ENCODE measurements at places on chromosomes 11 and 22.

GRCh38 chr22:37160027-37160426 lies 10.3 kb upstream of the IL2RB start:
- no peak for DNase-seq

DNA sequence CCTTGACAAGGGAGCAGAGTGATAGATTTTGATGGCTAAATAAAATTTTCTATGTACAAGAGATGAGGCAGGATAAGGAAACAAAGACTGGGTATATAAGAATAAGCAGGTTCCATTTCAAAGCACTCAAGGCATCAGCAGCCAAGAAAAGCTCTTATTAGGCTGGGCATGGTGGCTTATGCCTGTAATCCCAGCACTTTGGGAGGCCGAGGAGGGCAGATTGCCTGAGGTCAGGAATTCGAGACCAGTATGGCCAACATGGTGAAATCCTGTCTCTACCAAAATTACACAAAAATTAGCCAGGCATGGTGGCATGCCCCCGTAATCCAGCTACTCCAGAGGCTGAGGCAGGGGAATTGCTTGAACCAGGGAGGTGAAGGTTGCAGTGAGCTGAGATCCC lies 563.4 kb upstream of the CCDC179 start:
- DNase-seq, result no peak

DNA sequence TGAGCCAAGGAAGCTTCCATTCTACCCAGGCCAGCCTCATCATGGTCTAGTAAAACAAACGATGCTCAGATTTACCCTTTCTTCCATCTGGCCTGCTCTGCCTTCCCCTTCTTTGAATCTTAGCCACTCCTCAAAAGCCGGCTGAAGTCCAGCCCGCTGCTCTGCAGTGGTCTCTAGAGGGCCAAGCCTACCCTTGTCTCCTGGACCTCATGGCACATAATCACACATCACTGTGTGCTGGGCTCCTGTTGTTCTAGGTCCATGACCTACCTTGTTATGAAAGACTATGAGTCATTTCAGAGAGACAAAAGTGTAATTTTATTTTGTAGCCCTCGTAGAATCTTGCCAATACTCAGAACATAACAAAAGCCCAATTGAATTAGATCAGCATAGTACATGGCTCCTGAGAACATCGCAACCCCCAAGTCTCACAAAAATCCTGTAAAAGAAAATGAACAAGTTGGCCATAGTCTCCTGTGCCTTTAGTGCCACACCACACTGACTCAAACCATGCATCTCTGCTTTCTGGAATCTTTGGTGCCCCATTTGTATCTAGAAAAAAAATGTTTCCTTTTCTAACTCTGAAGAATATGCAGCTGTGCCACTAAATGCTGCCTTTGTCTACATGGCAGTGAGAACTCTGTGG lies 192.7 kb downstream of the OPCML start:
- no peak for DNase-seq

- no peak for DNase-seq
Observed at GRCh38 chr11:78982473-78982872, 407.8 kb upstream of the NARS2 start.

GRCh38 chr11:59463190-59463641 lies 6.5 kb downstream of the OR4D6 start:
- no peak for DNase-seq

DNA sequence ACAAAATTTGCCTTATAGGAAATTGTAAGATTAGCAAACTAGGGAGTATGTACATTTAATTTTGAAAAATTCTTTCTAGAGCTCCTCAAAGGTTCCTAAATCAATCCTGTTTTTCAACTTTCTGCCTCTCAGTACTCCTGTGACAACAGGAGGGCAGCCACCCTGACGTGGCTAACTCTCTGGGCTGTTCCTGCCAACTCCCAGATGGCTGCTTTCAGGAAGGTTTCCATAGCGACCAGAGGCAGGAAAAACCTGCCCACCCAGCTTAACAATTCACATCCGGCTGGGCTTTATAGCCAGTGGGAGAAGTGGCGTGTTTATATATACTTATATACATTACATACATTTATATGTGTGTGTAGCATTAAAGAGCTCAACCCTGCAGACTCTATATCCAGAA lies 26.5 kb downstream of the SGSM3 start:
- no peak for DNase-seq

GRCh38 chr11:40291741-40292140 lies 1167.7 kb downstream of the LRRC4C start:
- no peak for DNase-seq

GRCh38 chr22:22479999-22480532 lies 28.5 kb downstream of the ZNF280B start:
- DNase-seq, result no peak

- peak; percentile 20 for DNase-seq
Observed at GRCh38 chr22:36425977-36426523, 38.3 kb upstream of the MYH9 start.

DNA sequence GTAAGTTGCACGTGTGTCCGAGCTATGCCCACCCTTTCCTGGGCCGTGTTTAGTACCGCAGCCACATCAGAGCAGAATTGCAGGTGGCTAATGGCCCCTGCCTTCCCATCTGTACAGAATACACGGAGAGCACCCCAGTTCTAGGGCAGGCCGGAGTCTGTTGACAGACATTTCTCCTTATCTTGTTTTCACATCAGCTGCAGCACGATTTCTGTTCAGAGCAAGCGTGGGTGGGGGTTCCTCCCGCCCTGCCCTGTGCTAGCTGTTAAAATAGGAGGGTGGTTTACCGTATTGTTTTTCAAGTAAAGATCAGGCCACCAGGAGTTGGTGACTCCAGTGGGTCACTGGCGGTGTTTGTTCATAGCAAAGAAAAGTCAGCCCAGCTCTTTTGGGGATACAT lies 41.1 kb downstream of the UBASH3B start:
- DNase-seq, result no peak

DNA sequence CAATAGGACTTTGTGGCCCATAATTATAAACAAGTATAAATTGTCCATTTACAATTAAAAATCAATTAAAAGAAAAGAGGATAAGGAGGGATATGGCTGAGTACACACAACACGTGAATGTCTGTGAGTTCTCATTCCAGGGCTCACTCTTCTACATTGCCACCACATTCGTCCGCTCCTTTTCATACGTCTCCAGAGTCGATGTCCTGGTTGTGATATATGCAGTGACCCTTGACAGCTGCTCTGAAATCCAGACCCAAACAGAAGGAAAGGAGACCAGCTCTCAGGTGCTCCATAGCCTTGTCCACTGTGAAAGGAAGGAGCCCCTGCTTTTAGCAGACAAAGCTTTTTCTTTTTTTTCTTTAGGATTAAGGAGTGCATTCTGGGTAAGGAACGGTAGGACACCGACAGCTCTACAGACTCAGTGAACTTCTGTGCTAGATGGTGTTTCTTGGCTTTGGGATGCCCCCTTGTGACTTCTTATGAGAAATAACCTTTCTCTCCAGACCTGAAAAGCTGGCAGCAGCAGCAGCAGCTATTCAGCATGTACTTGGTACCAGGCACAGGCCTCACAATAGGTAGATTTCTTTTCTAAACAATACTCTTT lies 19.7 kb upstream of the DNAJB13 start:
- peak; percentile 60 for DNase-seq

DNA sequence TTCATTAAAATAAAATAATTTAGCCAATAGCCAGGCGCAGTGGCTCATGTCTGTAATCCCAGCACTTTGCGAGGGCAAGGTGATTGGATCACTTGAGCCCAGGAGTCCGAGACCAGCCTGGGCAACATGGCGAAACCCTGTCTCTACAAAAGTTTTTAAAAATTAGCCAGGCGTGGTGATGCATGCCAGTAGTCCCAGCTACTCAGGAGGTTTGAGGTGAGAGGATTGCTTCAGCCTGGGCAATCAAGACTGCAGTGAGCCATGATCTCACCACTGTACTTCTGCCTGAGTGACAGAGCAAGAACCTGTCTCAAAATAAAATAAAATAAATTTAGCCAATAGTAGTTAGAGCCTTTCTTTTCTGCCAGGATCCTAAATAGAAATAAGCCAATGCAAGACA lies 12.2 kb downstream of the HPS5 start:
- no peak for DNase-seq

DNA sequence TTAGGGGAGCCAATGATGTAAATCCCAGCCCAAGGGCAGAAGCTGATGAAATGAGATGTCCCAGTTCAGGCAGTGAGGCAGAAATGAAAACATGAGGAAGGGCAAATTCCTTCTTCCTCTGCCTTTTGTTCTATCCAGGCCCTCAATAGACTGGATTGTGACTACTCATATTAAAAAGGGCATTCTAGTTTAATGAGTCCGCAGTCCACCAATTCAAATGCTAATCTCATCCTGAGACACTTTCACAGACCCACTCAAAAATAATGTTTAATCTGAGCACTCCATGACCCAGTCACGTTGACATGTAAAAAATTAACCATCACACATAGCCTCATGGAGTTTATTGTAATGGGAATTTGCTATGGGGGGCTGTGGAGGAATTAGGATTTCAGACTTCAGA lies 717.9 kb downstream of the OPCML start:
- DNase-seq, result no peak

- no peak for DNase-seq
Observed at GRCh38 chr11:129595038-129595962, 219.7 kb downstream of the BARX2 start.

GRCh38 chr11:66291303-66291705 lies 390 bp upstream of the TMEM151A start:
- DNase-seq, result no peak

GRCh38 chr11:2312232-2313042 lies 10.6 kb downstream of the TSPAN32 start:
- DNase-seq, result no peak

GRCh38 chr11:60282286-60282685 lies 1.8 kb downstream of the MS4A4A start:
- DNase-seq, result no peak

- no peak for DNase-seq
Observed at GRCh38 chr11:45857961-45858474, 10.7 kb downstream of the CRY2 start.

DNA sequence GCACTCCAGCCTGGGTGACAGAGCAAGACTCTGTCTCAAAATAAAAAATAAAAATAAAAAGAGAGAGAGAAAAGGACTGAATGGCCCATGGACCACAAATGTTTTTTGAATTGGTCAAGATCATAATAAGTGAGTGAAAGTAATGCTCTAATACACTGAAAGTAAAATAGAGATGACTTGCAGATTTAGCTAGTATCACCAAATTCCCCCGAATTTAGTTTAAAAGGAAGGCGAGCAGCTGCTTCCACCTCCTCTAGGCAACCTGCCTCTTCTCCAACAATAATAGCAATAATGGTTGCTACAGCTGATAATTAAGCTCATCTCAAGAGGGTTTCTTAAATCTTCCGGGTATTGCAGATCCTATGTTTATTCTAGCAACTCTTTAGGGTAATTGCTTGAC lies 36.8 kb downstream of the CELF1 start:
- DNase-seq, result no peak

GRCh38 chr22:43304831-43305590 lies 38.2 kb downstream of the SCUBE1 start:
- DNase-seq, result no peak

DNA sequence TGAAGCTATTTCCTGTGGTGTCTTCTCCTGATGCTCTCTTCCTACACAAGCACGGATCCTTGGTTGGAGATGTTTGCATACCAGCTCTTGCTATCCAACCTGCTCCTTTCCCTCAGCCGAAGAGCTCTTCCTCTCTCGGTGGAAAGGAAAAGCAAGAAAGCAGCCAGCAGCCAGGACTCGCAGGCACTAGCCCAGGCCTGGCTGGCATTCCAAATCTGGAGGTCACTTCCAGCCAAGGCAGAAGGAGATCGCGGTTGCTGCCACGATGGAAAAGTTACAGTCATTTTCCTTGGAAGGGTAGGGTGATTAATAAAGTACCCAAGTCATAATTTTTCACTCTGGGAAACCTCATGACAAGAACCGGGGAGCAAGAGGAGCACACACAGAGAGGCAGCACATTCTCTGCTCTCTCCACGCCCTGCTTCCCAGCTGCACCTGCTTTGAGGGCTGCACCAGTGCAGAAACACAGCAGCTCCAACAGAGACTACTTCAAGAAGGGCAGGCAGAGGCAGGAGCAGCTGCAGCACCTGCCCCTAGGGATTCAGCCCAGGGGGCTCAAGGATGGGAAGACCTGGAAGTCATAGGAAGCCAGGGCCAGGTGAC lies 399.3 kb downstream of the CADM1 start:
- DNase-seq, result no peak

- no peak for DNase-seq
Observed at GRCh38 chr11:4830346-4830745, 9.2 kb downstream of the OR51F2 start.

- no peak for DNase-seq
Observed at GRCh38 chr11:133040289-133040900, 491.9 kb downstream of the OPCML start.

DNA sequence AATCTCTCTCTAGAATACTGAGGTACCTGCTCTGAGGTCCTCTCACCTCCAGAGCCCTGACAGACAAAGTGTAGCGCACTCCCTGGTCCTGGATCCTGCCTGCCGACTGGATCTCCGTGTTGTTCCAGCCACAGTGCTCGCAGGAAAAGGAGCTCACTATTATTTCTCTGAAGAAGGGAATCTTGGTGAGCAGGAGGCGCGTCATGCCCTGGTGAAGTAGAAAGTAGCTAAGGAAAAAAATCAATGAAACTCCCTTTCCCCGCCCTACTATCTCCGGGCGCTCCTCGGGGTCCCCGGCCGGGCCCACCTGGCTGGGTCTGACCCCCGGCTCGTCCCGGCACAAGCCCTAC lies 412 bp downstream of the ZPR1 start:
- no peak for DNase-seq

Measured in AML-193 (cell line).